ENCODE measurements at places on chromosomes 7 and 10.

DNA sequence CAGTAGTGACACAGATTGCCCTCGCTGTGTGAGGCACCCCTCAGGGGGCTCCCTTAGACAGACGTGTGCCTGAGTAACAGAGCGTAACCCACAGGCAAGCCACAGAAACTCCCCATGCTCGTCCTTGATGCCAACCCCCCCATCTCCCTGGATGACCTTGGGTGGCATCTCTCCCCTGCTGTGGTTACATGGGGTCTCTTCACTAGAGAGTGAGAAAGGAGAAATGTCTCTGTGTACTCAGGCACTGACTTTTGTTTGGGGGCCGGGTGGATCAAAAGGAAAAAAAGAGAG lies 1.1 kb upstream of the ASB10 start:
- no peak for DNase-seq

DNA sequence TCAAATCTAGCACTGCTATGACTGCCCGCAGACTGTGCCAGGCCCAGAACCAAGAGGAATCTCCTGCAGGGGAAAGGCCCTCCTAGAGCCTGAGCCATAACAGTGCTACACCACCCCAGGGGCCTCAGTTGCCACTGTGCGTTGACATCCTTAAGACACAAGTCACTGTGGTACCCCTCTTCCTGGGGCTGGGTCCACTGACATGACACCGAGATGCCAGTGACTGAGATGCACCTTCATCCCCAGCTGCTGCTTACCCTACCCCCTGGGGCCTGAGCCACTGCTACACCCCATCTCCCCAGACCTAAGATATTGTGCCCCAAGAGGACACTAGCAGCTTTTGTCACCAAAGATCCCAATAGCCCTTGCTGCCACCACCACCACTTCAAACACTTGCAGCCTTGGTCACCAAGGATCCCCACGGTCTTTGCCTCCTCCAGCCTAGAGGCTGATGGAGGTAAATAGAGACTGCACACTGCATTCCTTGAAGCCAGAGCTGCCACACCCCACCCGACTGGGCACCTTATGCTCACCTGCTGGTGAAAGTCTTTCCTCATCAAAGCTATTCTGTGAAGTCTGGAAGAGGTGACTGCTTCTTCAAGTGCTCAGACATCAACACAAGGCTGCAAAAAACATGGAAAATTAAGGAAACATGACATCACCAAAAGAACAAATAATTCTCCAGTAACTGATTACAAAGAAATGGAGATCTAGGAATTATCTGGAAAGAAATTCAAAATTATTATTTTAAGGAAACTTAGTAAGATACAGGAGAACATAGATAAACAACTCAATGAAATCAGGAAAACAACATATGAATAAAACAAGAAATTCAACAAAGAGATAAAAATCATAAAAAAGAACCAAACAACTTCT lies 40.4 kb upstream of the SHH start:
- no peak for DNase-seq

DNA sequence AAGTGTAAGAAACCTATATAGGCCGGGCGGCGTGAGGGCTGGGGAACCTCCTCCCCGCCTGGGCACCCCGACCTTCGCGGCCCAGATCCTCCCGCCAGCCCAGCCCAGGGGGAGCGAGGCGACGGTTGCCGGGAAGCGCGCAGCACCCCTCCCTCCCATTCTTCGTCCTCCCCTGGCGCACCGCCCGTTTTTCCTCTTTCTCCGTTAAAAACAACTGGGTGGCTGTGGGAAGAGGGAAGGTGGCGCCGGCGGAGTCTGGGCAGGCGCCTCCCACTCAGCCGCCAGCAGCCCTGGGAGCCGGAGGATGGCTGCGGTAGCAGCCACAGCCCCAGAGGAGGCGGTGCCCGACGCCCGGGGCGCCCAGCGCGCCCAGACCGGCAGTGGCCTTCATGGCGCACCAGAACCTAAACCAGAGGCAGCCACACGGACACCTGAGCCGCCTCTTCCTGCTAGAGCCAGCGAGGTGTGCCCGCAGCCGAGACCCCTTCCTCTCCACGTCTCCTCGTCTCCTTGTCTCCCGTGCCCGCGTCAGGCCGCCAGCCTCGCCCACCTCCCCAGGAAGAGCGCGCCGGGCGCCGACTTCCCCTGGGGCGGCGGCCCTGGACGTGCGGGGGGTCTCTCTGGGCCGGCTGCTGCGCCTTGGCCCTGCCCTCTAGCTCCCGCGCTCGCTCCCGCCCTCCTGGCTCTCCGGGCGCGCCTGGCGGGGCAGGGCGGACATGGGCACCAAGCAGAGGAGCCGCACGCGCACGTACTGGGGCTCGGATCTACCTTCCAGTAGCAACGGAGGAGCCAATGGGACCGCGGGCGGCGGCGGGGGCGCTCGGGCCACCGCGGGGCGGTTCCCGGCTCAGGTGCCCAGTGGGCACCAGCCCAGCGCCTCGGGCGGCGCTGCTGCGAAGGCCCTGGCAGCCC lies 32.8 kb upstream of the SFTPD start:
- no peak for DNase-seq

DNA sequence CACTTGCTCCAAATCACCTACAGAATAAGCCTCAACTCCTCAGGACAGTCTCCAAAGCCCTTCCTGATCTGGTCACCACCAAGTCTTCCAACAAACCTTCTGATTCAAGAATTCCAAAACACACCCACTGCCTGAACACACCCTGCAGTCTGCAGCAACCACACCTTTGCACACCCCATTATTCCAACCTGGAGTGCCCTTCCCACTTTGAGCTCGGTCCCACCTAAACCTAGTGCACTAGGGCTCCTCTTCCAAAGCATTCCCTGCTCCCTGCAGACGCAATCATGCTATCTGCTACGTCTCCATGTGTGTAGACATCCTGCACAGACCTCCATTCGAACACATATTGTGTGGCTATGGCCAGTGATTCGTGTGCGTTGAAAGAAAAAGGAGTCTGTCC lies 289.3 kb downstream of the GRID1 start:
- DNase-seq, result no peak

- DNase-seq, result no peak
Measured at GRCh38 chr10:95332666-95333249, 42.0 kb upstream of the PDLIM1 start.

- DNase-seq, result no peak
Measured at GRCh38 chr10:122346326-122346950, 28.1 kb upstream of the PLEKHA1 start.

DNA sequence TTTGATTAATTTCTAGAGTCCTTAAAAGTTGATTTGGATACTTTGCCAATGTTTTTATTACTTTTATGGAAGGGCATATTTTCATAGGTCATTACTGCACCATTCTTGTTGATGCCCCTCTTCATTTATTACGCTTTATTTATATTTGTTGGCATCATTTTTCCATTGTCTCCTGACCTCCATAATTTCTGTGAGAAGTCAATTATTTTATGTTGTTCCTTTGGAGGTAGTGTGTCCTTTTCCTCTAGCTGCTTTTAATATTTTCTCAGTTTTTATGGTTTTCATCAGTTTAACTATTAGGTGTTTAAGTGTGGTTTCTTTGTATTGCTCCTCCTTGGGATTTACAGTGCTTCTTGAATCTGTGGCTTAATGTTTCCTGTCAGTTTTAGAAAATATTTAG lies 134.9 kb downstream of the SAMD9 start:
- no peak for DNase-seq

DNA sequence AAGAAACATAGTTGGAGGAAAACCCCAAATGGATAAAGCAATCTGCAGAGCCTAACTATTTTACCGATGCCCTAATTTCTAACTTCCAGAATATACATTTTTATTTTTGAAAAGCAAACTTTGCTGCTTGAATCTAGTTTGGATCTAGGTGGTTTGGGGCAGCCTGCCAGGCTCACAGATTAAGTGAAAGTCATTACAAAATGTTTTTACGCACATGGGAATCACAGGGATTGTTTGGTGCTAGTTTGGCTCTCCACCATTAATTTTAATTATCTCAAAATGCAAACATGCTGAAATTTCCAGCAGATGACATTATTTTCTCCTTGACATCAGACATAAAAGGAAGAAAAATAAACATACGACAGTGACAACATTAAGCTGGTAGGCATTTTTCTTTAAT lies 166.7 kb upstream of the INHBA start:
- DNase-seq, result no peak

DNA sequence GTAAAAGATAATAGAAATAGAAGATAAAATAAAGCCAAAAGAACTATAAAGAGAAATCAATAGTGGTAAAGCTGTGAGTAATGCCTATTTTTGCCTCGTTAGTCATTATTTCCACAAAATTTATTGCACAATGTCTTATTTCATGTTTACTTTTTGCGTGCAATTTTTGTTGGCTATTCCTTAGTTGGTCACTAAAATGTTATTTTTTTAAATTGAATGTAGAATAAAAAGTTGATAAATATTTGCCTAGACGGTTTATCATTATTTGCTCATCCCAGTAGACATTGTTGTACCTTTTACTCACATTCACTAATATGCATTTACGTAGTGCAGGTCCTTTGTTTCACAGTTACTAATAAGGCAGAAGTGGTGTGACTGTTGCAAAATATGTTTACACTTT lies 227.8 kb upstream of the BMPER start:
- no peak for DNase-seq

DNA sequence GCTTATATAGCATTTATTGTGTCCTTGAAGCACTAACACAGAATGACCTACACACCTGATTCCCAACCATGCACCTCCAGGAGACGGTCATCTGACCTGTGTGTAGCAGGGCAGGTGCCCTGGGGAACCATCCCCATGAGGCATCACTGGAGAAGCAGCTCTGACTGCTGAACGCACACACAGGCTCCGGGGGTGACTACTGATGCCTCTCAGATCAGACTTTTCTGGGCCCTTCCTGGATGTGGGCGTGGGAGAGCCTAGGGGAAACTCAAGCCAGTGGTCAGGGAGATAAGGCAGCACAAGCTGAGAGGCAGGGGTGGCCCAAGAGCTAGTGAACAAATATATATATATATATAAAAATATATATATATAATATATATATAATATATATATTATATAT lies 37.6 kb downstream of the CPXM2 start:
- no peak for DNase-seq

GRCh38 chr10:32412499-32412853 lies 33.5 kb upstream of the CCDC7 start:
- no peak for DNase-seq

DNA sequence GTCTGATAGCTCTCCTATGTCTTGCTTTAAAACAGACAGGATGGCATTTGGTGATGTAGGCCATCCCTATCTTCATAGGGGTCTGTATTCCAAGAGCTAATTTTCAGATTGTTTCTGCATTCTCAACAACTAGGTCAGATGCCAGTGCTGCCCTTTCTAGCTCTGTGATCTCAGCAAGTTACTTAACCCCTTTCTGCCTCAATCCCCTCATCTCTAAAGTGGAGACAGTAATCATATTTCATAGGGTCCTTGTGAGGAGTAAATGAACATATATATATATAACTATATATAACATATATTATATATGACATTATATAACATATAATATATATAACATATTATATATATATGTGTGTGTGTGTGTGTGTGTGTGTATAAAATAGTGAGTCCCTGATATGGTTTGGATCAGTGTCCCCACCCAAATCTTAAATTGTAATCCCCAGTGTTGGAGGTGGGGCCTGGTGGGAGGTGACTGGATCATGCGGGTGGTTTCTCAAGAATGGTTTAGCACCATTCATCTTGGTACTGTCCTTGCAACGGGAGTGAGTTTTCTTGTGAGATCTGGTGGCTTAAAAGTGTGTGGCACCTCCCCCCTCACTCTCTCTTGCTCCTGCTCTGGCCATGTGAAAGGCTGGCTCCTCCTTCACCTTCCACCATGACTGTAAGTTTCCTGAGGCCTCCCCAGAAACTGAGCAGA lies 45.2 kb downstream of the HIPK2 start:
- no peak for DNase-seq

DNA sequence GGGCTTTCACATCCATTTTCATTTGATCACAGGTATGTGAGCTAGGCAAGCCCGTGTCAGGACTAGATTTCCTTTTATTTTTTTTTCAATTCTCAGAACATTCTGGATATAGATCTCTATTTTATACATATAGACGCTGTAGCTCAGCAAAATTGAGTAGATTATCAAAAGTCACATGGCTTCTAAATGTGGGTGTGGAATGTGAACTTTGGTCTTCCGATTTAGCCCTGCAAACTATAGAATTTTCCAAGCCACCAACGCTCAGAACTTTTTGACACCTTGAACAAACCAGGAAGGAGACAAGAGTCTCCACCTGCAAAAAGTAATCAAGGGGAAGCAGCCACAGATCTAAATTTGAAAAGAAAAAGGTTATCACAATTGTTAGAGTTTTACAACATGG lies 15.9 kb upstream of the FFAR4 start:
- no peak for DNase-seq

- no peak for DNase-seq
Measured at GRCh38 chr7:20541608-20542349, 73.7 kb upstream of the ABCB5 start.

GRCh38 chr10:44245601-44245938 lies 139.3 kb downstream of the CXCL12 start:
- no peak for DNase-seq

DNA sequence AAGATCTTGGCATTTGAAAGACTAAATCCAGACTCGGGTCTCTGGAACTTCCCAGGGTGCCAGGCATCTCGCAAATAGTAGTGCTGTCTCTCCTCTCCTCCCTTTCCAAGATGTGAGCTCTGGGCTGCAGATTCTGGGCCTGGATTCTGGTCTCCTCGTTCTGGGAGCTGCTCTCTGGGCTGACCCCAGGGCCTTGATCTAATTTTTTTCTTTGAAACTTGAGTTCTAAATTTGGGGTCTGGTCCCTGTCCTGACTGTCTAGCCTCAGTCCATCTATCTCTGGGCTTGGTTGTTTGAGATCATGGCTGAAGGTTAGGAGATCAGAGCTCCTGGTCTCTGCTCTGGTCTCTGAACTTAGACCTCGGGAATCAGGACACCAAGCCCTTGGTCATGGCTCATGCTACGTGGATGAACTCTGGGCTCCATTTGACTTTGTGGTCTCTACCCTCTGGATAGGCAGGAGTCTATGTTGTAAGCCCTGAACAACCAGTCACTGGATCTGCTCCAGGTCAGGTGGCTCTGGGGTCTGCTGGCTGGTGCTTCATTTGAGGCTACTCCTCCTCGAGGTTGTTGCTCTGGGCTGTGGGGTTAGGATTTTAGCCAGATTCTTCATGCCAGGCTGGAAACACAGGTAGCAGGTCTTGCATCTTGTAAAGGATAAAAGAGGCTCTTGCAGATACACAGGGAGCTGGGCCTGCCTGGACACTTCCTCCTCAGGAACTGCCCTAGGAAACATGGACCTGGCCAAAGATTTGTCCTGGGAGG lies 8.0 kb upstream of the MBL2 start:
- no peak for DNase-seq

GRCh38 chr7:129831424-129832058 lies 121.2 kb downstream of the UBE2H start:
- no peak for DNase-seq

DNA sequence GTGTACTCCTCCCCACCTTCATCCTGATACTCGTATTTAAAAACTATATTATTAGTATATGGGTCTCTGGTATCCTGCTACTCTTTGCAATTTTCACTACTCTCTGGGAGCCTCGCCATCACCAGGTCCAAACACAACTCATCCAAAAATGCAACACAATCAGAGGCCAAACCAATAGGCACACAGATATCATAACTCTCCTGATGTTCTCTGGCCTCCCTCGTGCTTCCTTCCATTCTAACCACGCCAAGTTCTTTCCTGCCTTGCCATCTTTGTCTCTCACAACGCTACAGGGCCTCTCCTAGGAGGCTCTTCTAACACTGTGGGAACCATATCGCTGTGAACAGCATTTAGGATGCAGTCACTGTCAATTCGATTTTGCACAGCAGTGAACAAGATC lies 7.3 kb downstream of the RHEB start:
- DNase-seq, result no peak

- DNase-seq, result no peak
Measured at GRCh38 chr7:88789480-88790064, 6.0 kb downstream of the TEX47 start.

- no peak for DNase-seq
Measured at GRCh38 chr7:155166673-155167370, 96.7 kb downstream of the HTR5A start.

Measured in stimulated activated CD8-positive, alpha-beta memory T cell treated with anti-CD3 and anti-CD28 coated beads, Interleukin-2, amount 100 ng/mL, for 48 hours (primary cell).